ENCODE measurements at places on chromosomes 7 and 10.

DNA sequence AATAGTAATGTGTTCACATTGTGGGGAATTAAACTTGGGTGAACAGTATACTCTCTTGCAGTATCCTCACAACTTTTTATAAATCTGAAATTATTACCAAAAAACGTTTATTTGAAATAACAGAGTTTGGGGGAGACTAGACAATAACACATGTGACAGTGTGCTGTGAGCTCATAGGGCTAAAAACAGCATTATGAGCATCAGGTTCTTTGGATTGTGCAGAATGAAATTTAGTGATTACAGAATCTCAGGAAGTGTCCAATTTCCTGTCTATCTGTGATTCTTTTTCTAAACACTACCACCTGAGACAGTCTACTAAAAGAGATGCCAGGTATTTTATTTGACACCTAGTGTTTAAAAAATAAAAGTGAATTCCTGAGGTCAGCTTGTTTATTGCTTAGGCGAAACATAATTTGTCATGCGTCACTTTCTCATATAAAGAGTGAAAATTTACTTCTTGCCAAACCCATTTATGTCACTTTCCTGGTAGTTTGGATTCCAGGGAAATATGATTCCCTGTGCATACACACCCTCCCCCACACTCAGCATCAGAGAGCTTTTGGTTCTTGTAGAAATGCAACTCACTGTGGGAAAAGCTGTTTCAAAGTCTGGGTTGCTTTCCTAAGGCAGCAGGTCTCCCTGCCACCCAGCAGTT lies 71.2 kb downstream of the AOAH start:
- DNase-seq = no peak

DNA sequence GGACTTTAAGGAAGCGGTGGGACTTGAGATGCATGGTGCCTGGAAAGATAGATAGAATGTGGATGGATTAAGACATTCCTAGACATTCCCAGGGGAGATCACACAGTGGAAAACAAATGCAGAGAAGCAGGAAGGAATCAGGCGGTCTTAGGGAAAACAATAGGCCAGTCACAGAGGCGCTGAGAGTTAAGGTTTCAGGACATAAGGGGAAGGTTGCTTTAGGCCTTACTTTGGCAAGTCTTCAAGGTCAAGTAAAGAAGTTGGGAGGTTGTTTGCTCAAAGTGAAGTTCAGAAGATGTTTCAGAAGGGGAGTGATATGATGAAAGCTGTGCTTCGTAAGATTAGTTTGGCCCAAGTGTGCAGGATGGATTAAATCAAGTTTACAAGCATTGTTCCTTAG lies 109.4 kb downstream of the SUGCT start:
- no peak for DNase-seq

DNA sequence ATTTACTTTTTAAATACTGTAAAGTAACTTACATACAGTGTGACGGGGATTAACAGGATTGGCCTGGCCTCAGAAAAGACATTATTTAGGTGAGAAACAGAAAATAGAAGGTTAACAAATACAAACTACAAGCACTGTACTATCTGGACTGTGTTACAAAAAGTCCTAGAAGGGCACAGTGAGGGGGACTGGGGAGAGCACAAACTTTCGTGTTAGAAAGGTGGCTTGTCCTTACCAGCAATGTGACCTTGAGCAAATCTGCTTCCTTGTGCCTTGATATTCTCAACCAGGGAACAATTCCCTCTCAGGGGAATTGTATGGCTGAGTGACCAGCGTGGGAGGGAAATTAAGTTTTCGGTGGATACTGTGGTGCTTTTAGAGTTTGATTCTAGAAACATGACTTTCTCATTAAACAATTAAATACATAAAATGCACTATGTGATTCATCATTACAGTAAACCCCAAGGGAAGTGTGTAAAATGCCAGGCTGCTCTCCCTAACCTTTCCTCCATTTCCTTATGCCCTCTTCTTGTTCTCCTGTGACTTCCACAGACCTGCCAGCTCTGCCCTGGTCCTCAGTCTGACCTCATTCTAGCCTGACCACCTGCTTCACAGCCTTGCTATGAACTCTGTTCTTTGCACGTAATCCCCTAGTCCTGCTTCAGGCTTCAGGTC lies 57.7 kb downstream of the OSBPL3 start:
- no peak for DNase-seq

DNA sequence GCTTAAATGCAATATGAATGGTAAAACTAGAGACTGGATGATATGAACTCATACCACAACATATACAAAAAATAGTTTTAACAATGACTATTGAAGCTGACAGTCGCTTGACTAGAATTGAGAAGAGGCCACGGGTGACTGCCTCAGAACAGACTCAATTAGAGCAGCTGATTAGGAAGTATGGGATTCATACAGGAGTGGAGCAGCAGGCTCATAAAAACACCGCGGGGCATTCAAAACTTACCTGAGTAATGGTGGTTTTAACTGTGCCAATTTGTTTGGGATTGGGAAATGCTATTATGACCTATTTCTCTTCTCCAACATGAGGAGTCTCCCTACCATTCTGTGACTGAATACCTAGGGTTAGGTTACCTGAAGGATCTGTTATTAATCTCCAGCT lies 2.1 kb downstream of the CADPS2 start:
- DNase-seq = no peak

- no peak for DNase-seq
Observed at GRCh38 chr7:43450894-43451293, 132.0 kb upstream of the STK17A start.

DNA sequence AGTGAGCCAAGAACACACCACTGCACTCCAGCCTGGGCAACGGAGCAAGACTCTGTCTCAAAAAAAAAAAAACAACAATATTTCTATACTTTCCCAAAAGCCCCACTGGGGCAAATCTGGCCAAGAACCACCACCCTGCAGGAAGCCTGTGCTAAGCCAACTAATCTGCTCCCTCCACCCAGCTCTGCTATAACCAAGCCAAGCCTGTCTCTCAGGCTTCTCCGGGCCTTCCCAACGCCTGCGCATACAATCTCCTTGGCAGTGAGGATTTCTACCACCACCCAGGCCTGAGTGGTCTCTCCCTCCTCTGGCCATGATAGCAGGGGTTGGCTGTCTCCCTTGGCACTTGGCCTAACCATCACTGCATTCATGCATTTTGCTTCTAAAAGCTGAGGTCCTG lies 14.2 kb downstream of the DDX56 start:
- DNase-seq = no peak

- DNase-seq = no peak
Observed at GRCh38 chr10:28913436-28914237, 236.3 kb downstream of the BAMBI start.

- no peak for DNase-seq
Observed at GRCh38 chr7:86158111-86158510, 485.6 kb upstream of the GRM3 start.

GRCh38 chr7:100370303-100370702 lies 3.0 kb upstream of the PILRA start:
- DNase-seq = no peak

DNA sequence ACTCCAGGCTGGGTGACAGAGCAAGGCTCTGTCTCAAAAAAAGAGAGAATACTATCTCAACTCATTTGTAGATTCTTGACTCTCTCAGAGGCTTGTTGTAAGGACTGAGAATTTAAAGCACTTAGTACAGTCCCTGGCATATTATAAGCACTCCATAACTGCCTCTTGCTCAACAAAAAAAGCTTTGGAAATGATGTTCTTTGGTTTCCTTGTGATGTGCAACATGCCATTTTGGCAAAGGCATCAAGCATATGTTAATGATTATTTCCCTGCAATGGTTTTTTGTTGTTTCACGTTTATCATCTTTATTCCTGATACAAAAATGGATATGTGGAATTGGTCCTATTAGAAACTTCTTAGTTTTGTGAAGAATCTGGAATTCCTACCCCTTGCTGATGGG lies 15.7 kb downstream of the NOLC1 start:
- DNase-seq = no peak

DNA sequence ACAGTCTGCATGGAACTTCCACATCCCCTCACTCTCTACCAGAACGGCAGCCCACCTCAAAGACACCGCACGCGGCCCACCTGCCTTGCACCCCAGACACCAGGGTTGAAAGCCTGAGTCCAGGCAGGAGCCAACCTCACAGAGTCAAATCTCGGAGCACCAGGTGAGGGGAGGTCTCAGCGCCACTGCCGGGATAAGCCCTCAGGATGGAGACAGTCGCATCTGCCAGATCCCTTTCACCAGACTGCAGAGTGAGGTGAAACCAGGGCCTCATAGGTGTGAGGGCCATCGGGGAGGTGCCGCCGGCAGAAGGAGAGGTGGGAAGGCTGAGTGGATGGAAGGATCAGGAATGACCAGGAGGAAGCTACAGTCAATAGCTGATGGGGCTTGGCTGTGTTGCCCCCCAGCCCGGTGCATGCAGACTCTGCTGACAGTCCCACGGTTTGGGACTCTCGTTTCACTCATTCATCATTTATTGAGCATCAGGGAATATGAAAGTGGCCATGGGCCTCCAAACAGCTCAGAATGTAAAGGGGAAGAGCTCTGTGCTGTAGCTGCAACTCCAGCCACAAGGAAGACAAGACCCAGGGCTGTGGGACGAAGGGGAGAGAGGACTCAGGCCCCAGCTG lies 315.0 kb downstream of the PTPRN2 start:
- DNase-seq = no peak

DNA sequence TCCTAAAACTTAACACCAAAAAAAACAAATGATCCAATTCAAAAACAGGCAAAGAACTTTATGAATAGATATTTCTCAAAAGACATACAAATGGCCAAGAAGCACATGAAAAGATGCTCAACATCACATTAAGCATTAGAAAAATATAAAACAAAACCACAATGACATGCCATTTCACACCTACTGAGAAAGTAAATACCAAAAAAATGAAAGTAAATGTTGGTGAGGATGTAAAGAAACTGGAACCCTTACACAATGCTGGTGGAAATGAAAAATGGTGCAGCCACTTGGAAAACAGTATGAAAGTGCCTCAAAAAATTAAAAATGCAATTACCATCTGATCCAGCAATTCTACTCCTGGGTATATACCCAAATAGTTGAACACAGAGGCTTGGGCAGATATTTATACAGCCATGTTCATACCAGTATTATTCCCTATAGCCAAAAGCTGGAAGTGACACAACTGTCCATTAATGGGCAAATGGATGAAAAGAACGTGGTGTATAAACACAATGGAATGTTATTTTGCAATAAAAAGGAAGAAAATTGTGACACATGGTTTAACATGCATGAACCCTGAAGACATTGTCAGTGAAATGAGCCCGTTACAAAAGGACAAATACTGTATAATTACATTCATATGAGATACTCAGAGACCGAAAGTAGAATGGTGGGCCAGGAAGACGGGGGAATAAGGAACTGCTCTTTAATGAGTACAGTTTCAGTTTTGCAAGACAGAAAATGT lies 89.0 kb downstream of the JMJD1C start:
- DNase-seq = no peak

DNA sequence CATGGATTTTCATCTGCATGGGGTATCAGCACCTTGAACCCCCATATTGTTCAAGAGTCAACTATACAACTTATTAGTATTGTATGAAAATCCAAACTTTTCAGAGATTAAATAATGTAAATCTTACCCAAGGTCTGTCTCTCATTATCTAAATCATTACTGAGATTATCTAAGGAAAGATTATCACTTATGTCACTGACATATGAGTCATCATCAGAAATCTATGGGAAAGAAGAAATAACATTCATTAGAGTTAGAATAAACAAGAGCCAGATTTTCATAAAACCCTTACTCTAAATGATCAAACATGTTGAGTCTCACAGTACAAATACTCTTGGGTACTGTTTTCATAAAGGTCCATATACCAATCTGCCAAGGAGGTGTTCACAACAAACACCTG lies 83.3 kb upstream of the GSDME start:
- DNase-seq = no peak

DNA sequence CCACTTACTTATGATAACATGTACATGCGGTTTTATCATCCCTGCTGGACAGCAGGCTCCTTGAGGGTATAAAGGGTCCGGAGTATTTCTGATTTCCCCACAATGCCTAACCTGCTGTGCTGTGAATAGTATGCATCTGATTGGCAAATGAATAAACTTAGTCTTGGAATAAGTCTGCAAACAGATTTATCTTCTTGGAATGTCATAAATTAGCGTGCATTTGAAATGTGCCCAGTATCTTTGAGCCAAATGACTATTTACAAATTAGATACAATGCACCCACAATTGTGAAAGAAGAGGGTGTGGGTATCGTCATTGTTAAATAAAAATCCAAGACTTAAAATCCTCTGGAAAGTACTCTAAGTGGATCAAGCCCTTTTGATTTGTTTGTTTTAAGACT lies 106.0 kb downstream of the OSBPL3 start:
- no peak for DNase-seq

GRCh38 chr10:43682956-43683355 lies 34.3 kb upstream of the ZNF32 start:
- DNase-seq = no peak

DNA sequence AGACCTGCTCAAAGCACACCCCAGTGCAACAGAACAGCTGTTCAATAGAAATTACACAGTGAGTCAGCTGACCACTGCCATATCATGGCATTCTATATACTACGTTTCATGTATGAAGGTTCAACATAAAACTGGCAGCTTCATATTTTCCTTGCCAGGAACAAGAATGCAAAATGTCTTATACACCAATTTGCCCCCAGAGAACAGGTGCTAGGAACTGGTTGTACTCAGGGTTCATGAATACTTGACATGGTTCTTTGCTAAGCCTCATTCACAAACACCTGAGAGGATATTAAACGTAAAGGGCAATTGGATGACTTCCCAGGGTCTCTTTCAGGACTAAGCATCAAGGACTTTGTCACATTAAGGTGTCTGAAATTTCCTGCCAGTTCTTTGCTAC lies 6.9 kb downstream of the MYOF start:
- DNase-seq = no peak

DNA sequence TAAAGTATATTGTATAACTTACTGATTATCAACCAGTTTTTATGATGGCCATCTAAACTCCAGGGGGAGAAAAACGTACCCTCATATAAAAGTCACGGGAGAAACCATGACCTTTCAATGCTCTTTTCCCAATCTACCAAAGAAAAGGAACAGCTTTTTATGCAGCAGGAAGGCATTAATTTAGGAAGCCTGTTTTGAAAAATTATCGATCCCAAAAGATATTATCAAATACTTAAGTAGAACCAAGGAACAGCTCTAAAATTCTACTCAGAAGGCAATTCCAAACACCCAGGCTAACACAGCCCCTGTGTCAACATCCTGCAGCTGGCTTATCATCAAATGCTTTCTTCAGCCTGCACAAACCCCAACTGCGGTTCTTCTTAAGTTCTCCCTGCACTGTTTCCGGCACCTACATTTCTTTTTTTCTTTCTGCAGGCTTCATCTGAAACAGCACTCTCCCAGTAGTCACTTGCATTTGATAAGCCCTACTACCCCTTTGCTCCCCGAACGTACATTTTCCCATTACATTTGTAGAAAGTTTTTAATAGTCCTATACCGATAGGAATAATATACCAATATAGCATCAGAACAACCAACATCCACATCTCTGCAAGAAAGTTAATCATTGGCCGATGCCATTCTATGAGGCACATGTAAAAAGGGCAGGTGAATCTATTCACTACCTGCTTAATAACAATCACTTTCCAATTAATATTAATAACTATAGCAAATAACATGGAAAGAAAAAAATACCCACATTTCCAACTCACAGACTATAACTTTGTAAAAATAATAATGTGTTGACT lies 47.9 kb downstream of the PIP4K2A start:
- peak; percentile 66 for DNase-seq
